SK-N-DZ (cell line): ENCODE measurements at places on chromosomes 2 and 18.

GRCh38 chr18:24246143-24246542 is 107.3 kb downstream of the CABYR start:
- no peak for DNase-seq

- no peak for DNase-seq
These were observed 7.8 kb upstream of the NPAS2 start for GRCh38 chr2:100812116-100812515.

- no peak for DNase-seq
These were observed 1261.7 kb downstream of the DSC3 start for GRCh38 chr18:29780816-29781215.

GRCh38 chr18:26545335-26546123 is 2.8 kb downstream of the KCTD1 start:
- DNase-seq, result no peak

GRCh38 chr2:216119986-216120385 is 10.8 kb downstream of the XRCC5 start:
- DNase-seq, result no peak

- DNase-seq, result no peak
These were observed 99.4 kb upstream of the DSEL start for GRCh38 chr18:67615876-67616275.

- DNase-seq, result no peak
These were observed 161.6 kb downstream of the LDLRAD4 start for GRCh38 chr18:13379930-13380690.

GRCh38 chr2:68203587-68203986 is 45.9 kb downstream of the PNO1 start:
- DNase-seq, result no peak

DNA sequence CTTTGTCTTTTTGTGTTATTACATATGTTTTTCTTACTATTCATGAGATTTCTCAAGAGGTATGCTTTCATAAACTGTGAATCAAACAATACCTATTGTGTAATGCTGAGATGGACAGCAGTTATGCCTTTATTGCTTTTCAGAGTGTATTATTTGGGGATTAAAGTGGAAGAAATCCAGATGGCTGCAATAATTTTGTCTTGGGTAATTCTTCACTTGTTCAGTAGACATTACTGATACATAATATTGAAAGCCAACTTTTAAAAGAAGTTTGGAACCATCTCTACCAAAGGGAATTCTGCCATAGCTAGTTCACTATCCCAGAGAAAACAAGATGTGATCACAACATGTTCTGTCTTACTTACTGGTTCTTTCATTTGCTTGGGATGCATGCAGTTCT is 253.4 kb upstream of the ZSWIM2 start:
- no peak for DNase-seq

DNA sequence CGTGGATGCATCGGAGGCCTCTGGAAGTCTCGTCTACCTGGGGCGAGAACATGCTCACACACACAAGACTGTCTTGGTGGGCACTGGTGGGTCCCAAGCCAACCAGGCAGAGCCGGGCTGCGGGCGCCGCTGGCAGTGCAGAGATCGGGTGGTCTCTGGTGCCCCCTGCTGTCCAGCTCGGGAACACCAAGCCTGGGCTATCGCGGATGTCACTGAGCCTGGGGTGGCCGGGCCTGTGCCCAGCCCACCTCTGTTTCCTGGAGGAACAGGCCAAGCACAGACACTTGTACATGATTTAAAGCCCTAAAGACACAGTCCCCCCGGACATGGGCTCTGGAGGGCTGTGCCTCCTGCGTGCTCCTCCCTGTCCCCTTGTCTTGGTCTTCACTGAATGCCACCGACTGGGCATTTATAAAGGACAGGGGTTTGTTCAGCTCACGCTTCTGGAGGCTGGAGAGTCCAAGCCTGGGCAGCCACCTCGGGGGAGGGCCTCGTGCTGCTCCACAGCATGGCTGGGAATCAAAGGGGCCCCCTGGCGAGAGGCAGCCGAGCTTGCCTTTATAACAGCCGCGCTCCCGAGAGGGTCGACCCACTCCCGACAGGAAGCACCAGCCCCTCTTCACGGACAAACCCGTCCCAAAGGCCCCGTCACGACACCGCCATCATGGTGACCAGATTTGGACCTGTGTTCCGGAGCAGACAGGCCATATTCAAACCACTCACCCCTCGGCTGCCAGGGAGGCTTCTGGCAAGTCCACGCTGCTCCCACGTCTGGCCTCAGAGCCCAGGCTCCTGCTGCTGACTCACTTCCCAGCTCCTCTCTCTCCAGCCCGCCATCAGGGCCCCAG is 3.6 kb upstream of the OTOS start:
- peak; percentile 56 for DNase-seq

DNA sequence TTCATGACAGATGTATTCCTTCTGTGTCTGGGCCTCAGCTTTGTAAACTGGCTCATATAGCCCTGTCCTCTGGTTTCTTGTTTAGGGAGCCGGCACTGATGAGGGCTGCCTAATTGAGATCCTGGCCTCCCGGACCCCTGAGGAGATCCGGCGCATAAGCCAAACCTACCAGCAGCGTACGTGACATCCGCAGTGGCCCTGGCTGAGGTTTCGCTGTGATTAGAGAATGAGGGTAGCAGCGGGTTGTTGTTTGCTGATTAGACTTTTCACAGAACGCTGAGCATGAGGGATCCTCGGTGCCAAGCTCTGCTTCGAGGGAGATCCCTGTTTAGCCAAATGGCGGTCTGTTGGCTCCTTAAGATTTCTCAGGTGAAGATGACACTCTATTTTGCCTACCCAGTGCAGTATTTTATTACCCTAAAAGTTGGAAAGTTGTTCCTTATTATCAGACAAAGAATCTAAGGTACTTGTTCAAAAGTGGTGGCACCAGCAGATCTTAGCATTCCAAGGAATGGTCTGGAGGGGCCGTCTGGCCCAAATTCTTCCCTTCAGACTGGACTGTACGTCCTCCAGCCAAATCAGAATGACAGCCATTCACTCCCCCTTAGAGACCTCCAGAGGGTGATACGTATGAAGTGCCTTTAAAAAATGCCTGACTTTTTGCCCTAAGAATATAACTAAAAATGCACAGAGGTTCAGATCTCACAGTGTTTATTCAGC is 21.5 kb upstream of the GMCL1 start:
- no peak for DNase-seq

GRCh38 chr2:69505710-69506109 is 68.5 kb upstream of the NFU1 start:
- DNase-seq, result no peak

GRCh38 chr2:191715471-191715870 is 37.5 kb downstream of the NABP1 start:
- DNase-seq, result no peak

- DNase-seq, result no peak
These were observed 323.5 kb upstream of the SKOR2 start for GRCh38 chr18:47574966-47575365.

DNA sequence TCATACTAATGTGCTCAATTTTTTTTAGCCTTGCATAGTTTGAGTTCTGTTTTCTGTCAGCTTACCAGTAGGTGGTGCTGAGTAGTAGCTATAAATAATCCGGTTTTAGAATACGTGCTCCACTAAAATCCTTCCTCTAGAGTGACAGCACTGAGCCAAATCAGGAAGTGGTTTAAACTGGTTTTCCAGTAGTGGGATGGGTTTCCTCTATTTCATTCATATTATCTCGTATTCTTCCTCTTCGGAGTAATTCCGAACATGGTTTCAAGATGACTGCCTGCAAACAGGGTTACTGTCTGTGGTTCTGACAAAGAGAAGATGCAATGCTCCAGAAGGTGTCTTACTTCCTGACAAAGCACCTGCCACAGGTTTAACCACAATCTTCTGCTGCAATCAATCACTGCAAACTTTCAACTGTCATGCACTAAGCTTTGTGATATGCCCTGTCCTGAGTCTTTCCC is 496.9 kb upstream of the VRK2 start:
- DNase-seq, result no peak

DNA sequence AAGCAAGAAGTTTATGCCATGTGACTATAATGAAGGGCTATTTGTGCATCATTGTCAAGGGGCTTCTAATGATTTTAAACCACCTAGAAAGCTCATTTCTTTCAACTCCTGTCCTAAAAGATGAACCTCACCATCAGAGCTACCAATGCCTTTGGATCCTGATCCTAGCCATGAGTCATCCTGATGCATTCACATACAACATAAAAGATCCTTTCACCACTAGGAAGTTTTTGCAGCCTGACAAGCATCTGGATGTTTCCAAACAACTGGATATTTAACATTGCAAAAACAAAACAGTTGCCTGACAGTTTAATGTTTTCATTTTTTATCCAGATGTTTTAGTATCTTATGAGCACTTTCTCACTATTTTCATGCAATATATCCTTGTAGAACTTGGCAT is 425.3 kb downstream of the MBD2 start:
- no peak for DNase-seq

DNA sequence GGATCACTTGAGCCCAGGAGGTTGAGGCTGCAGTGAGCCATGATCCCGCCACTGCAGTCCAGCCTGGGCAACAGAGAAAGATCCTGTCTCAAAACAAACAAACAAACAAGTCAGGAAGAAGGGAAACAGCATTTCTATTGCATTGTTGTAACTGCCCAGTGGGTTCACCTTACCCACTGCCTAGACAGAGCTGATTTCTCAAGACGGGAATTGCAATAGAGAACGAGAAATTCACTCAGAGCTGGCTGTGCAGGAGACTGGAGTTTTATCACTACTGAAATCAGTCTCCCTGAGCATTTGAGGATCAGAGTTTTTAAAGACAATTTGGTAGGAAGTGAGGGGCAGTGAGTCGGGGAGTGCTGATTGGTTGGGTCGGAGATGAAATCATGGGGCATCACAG is 24.2 kb upstream of the RTTN start:
- no peak for DNase-seq

GRCh38 chr2:23380562-23381065 is 4.4 kb upstream of the KLHL29 start:
- DNase-seq, result no peak

DNA sequence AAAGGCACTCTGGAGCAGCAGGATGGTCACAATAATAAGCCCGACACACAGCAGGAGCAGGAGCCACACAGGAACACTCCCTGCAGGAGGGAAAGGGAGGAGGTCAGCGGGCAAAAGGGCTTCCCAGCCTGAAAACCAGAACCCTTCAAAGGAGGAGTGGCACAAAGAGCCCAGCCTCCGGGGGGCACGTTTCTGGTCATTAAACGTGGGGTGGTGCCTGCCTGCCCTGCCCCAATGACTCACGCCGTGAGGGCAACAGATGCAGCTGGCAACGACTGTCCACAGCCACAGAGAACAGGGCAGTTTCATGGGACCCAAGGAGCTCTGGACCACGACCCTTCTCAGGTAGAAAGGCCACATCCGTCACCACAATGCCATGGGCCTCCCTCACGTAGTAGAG is 3.0 kb downstream of the PREB start:
- no peak for DNase-seq

DNA sequence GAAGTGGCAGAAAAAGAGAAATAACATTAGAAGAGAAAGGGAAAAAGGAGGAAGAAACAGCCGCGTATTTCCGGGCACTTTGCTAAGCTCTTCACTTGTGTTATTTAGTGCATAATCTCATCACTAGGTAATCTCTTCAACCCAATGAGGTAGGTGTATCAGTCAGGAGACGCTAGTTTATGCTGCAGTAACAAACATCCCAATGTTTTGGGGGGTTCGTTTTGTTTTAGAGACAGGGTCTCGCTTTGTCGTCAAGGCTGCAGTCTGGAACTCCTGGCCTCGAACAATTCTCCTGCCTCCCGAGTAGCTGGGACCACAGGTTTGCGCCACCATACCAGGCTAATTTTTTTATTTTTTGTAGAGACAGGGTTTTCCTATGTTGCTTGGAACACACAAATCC is 61.7 kb downstream of the ZFP36L2 start:
- DNase-seq, result no peak

- no peak for DNase-seq
These were observed 601.5 kb upstream of the FSHR start for GRCh38 chr2:49755777-49756176.

- no peak for DNase-seq
These were observed 482.7 kb downstream of the RIT2 start for GRCh38 chr18:42632801-42633200.

DNA sequence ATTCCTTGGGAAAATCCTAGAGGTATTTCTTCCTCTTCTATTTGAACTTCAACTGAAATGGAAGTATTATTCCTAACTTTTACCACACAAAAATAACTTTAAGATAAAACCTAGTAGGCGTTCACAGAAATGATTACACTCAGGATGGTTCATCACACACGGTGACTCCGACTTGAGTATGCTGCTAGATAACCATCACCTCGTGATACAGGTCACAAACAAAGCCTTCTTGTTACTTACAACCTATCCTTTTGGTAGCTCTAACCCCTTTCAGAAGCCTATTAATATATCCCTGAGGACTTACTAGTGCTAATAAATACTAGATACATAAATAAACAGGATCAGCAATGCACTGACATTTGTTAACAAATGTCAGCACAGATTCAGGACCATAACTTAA is 101.0 kb upstream of the DNER start:
- DNase-seq, result no peak

DNA sequence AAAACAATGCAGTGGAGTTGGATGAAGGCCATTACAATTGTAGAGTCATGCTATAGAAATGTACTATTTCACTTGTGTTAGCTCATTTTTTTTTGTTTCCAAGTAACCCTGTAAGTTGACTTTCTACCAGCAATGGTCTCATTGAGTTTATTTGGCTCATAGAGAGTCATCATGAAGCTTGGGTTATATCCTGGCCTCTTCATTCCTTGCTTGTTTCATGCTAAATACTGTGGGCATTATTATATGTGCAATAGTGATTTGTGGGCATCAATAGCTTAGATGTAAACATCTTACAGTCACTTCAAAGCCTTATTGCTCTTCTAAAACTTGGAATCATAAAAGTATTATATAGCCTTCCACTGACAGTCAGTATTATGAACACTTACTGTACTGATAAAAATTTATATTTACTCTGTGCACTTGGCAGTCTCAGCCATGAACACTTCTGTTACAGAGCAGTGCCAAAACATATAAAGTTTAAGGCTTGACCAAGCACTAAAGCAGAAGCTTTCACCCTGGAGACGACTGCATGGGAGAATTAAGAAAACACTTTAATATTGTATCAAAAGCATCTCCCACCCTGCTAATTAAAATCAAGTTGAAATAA is 751.2 kb downstream of the SATB2 start:
- no peak for DNase-seq

DNA sequence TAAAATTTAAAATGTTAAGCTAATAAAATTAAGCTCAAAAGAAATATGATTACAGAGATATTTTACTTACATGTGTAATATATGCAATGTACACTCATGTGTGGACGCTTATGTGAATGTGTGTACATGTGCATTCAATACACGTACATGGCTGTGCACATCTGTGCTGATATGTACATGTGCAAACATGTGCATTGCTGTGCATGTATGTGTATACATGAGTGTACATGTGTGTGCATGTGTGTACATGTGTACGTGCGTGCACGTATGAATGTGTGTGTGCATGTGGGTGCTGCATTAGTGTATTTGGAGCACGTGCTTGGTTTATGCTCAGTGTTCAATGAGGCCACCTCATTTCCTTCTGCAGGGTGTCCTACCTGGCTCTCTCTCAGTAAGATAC is 88.2 kb upstream of the TMEM18 start:
- no peak for DNase-seq

DNA sequence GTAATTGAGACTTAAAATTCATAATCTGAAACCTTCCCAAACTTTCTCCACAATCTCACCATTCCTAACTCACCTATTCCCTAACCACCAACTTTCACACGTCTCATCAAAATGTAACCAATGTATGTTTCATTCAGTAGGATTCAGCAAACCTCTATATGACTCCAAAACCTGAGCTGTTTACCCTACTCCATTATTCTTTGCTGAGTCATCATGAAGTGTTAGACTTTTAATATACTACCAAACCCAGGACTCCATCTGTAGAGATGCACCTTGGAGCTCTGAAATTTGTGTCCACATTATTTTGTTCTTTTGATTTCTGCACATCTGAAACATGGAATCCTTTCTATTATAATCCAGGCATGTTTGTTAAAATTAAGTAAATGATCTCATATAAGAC is 727.0 kb upstream of the PIK3C3 start:
- no peak for DNase-seq
